ENCODE measurements at places on chromosomes 5 and 9. TPM values are rescaled to one million over a fixed set of nuclear protein-coding genes. Genes with fewer than 3 reads are reported as not detected.

Gene ISL1
- total RNA-seq, result not detected

- no peak for DNase-seq
Observed at GRCh38 chr5:57055731-57056130, 103.8 kb upstream of the MIER3 start.

DNA sequence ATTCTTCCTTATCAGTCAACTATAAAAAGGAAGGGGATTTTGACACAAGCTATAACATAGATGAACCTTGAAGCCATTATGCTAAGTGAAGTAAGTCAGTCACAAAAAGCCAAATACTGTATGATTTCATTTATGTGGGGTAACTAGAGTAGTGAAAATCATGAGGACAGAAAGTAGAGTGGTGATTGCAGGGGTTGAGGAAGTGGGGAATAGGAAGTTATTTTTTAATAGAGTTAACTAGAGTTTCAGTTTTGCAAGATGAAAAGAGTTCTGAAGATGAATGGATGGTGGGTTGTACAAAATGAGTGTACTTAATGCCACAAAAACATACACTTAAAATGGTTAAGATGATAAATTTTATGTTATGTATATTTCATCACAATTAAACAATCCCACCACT lies 65.4 kb upstream of the FAM174A start:
- DNase-seq, result no peak

DNA sequence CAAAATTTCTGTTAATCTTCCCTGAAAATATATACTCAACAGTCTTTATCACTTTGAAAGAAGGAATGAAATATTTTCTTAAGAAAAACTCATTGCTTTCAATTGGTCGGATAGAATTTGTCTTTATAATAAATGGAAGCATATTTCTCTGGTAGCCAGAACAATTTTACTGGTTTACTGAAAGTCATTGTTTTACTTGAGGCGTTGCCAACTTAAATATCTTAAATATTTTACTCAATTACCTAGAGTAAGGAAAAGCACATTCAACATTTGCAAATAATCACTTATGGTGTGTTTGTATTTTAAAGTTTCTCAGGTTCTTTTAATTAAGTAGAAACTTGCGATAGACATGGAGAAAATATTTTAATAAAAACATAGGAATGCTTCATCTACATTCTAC lies 1181.7 kb downstream of the EFNA5 start:
- DNase-seq, result no peak

DNA sequence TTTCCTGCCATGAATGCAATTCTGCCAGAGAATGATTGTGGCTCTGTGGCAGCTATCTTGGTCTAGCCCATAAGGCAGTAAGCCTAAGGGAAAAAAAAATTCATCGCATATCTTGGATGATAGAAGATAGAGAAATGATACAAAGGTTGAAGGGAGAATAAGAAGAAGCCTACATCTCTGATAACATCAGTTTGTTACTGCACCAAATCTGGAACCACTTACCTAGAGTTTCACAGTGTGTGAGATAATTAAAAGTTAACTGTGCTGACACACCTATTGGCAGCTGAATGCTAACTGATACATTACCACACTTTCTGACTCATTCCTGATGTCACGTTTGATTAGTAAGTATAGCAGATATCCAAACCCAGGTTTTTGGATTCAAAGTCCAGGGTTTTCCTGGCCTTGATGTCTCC lies 91.6 kb upstream of the TAF11L2 start:
- DNase-seq, result no peak

GRCh38 chr5:61680247-61680646 lies 348.2 kb downstream of the ZSWIM6 start:
- no peak for DNase-seq

DNA sequence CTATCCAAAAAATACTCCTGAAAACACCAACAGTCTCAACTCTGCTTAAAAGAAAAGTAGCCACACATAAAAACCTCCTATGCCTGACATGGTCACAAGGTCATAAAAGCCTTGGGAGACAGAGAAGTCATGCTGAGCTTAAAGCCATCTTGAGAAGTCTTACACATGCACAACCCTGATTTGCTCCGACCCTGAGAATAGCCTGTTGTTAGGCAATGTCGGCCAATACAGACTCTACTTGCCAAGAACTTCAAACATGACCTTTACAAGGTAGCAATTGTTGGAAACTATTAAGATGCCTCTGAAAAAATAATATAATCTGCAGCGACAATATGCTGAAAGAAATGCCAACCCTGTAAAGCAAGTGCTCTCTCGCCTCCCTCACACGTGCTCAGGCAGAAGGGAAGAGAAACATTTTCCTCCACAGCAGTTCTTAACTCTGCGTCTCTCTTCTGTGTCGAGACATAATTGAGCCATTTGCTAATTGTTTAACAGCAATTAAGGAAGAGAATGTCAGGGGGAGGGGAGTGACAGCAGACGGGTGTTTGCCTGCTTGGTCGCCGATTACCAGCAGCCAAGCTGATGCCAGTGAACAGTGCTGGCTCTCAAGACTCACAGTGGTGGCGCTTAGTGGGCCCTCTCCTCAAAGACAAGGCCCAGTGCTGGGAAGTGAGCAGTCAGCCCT lies 393.6 kb downstream of the SPOCK1 start:
- no peak for DNase-seq

DNA sequence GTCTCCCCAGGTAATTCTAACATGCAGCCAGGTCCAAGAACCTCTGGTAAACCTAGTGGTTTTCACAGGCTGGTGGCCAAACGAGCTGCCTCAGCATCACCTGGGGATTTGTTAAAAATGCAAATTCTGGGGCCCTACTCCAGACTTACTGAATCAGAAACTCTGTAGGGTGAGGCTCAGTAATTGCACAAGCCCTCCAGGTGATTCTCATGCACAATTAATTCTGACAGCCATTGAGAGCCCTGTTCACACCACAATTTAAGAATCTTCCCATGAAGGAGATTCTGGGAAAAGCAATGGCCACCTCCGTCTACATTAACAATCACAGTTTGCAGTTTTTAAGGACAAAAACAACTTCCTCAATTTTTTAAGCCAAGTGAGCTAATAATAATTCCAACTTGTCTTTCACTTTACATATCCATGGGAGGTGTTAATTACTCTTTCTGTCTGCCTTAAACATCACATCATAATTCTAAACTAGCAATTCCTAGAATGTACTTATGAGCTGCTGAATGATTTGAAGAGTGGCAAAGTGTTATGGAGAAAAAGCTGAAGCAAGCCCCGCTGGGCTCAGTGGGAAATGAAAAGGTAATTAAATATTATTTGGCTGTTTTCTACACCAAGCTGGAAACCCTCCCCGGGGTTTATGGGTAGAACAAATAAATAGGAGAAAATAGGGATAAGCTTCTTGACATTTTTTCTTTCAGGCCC lies 70.0 kb downstream of the GLDC start:
- no peak for DNase-seq

Gene CNTLN
- 11.4 TPM for total RNA-seq

DNA sequence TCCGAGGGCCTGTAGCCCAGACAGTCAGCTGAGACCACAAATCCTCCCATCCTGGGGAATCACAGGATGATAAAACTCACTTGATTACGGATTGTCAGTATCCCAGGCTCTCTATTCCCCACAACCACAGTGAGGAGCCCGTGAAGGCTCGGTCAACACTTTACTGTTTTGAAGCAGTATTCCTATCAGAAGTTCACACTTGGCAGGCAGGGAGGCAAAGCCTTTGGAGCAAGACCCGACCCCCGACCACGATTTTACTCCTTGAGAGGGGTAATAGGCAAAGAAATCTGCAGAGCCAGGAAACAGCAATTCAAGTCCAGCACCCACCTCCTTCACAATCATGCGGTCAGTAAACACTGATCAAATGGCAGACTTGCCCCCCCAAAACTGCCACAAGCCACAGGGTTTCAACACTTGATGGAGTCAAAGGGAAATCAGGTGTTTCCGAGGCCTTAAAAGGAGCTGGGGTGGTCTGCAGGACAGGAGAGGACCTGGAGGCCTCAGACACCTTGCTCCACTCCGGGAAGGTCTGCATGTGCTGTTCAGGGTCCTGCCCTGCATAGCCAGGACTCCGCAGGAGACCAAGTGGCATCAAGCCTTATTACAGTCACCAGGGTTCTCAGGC lies 25.2 kb downstream of the BICD2 start:
- no peak for DNase-seq

Gene LMX1B
- total RNA-seq, result not detected

Gene SLC25A2
- total RNA-seq, result 2.0 TPM

DNA sequence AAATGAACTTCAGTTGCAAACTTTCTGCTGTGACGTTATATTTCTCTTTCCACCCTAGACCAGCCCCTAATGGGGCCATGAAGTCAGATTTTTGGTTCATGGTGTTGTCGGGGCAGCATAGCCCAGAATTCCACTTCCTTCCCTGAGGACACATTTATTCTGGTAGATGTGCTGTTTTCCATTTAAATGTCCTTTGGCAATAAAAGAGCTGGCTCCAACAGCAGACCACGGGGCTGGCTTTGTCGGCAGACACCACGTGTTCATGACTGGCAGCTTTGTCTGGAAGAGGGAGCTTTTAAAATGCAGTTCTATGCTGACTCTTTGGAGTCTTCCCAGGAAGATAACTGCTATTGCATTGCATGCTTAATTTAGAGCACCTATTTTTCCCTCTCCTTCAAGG lies 17.6 kb upstream of the LCP2 start:
- peak; percentile 45 for DNase-seq

DNA sequence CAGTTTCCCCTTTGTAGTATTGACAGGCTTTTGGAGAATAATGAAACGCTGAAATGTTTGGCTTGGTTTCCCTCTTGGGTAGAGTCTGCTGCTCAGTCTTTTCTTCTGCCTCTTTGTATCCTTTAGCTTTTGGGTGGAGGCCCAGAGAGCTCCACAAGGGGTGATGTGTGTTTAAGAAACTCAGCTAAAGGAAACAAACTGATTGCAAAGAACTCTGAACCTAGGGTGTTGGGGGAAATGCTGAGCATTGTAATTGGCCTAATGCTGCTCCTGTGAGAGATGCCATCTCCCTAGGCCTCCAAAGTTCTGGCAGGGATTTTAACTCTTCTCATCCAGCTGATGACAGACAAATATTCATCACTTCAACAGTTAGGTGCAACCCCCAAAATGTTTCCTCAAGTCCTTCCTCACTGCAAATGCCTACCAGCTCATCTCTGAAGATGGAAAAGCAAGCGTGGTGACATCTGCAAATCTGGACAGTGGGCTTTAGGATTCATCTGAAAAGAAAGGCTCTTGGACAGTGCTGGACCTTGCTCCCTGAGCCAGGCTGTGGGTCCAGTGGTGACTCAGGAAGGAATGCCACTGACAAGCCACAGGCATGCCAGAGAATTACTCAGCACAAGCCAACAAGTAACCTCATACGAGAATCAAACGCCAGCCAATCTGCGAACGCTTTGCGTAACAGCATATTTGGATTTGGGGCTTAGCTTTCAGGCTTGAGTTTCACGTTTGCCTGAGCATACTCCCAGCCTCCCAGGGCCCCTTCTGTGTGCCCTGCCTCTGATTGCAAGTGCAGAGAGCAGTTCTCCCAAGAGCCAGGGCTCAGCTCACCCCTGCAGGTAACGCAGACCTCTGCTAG lies 30.5 kb upstream of the ZSWIM6 start:
- DNase-seq, result peak; percentile 71

DNA sequence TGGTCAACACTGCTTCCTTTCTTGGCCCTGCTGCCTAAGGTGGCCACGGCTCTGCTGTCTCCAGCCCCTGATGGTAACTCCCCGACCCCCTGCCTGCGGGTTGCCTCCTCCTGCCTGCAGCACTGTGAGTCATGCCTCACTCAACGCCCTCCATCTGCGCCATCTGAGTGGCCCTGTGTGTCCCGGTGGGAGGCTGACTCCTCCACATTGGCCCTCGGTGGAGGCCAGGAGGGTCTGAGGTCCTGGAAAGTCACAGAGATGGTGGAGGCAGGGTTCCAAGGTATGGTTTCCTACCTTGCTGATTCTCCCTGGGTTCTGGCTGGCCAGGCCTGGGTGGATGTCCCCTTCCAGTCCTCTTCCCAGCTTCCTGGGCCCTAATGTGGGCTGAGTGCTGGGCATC lies 64.5 kb upstream of the ADAMTS2 start:
- DNase-seq, result no peak

DNA sequence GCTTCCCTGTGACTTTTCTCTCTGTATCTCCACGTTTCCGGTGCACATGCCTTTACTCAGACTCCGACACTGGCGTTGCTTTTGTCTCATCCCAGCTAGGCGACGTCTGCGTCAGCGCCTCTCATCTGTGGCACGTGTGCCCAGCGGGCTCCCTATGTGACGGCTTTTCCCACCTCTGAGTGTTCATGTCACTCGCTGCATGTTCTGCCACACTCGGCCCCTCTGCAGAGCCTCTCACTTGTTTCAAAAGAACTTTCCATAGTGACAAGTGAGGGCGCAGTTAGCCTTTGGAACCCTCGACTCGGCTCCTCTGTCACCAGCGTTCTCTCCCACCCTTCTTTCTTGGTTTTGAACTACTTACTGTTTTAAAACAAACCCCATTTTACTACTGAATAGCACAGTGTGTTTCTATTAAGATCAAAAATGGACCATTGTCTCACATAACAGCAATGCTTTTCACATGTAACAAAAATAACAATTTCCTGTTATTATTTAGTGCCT lies 113.4 kb upstream of the CACNA1B start:
- DNase-seq, result no peak

- DNase-seq, result no peak
Observed at GRCh38 chr5:133926489-133927299, 41.7 kb downstream of the C5orf15 start.

- DNase-seq, result no peak
Observed at GRCh38 chr5:178327931-178328711, 95.5 kb upstream of the PHYKPL start.

Gene ANKRD33B
- 4.9 TPM for total RNA-seq

DNA sequence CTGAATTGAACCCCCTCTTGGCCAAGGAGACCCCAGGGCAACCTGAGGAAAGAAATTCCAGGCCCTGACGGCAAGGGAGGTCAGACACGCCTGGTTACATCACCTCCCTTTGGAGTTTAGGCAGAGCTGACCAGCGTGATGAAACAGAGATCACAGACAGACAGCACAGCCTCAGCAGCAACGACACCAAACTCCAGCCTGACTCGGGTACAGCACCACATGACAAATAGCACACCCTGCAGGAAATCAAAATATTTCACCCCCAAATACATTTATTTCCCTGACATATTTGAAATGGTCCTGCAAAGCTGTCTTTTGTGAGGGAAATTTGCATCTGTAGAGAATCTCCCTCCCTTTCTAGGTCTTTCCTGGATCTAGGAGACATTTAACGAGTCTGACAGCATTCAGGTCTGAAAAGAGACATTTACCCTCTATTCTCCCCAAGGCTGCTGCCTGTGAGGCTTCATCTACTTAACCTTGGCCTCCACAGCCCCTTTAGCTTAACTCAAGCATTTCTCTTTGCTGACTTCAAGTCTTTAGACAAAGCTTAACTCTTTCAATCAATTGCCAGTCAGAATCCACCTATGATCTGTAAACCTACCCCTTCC lies 2.6 kb downstream of the QSOX2 start:
- DNase-seq, result no peak

Gene GFI1B
- total RNA-seq, result not detected
